Fibroblast of villous mesenchyme (primary cell): ENCODE measurements at places on chromosomes 3 and 15. TPM values are rescaled to one million over a fixed set of nuclear protein-coding genes. Genes with fewer than 3 reads are reported as not detected.

The FES gene
- total RNA-seq = 17.3 and 26.1 TPM in 2 replicates

The SERPINI2 gene
- not detected in 2 replicates for total RNA-seq

The ATP13A4 gene
- total RNA-seq = not detected in 2 replicates

The EHD4 gene
- 18.0 and 19.0 TPM in 2 replicates for total RNA-seq

The SCAPER gene
- total RNA-seq = 6.1 and 9.1 TPM in 2 replicates

The GRAMD2A gene
- total RNA-seq = under 0.01 and 0.43 TPM in 2 replicates

The NR1I2 gene
- under 0.01 TPM in 2 replicates for total RNA-seq

The AHSG gene
- total RNA-seq = not detected in 2 replicates

The CHST13 gene
- total RNA-seq = not detected in 2 replicates

The OTOL1 gene
- total RNA-seq = not detected in 2 replicates

The AMT gene
- total RNA-seq = 1.3 and 1.7 TPM in 2 replicates

The GOLGA8K gene
- total RNA-seq = not detected in 2 replicates

The GOLGA8G gene
- not detected in 2 replicates for total RNA-seq

The PRR23A gene
- total RNA-seq = not detected in 2 replicates

The SEMA5B gene
- total RNA-seq = not detected in 2 replicates

The ZKSCAN7 gene
- 5.8 and 6.0 TPM in 2 replicates for total RNA-seq

The SENP8 gene
- 1.3 and 2.6 TPM in 2 replicates for total RNA-seq

The KBTBD12 gene
- total RNA-seq = not detected in 2 replicates

The PDHB gene
- total RNA-seq = 102 and 114 TPM in 2 replicates

The TGM5 gene
- not detected in 2 replicates for total RNA-seq

The RPP25 gene
- total RNA-seq = 2.6 and 11.0 TPM in 2 replicates

The ISL2 gene
- 0.64 TPM in 1 of 2 replicates, not detected in the other for total RNA-seq

The ACKR4 gene
- 2.9 and 9.5 TPM in 2 replicates for total RNA-seq

The SPESP1 gene
- total RNA-seq = 1.6 and 3.0 TPM in 2 replicates

The THRB gene
- 5.2 and 13.4 TPM in 2 replicates for total RNA-seq

The CPN2 gene
- not detected in 2 replicates for total RNA-seq

The REC114 gene
- total RNA-seq = not detected in 2 replicates

The CGNL1 gene
- total RNA-seq = 0.43 and 0.64 TPM in 2 replicates

The SLC22A13 gene
- total RNA-seq = 0.32 and 0.43 TPM in 2 replicates

The CPNE9 gene
- total RNA-seq = not detected in 2 replicates

The NANOGP8 gene
- 0.32 TPM in 1 of 2 replicates, not detected in the other for total RNA-seq

The NUP210 gene
- under 0.01 TPM in 1 of 2 replicates, not detected in the other for total RNA-seq

The ABI3BP gene
- total RNA-seq = 4.2 and 7.8 TPM in 2 replicates

The MUSTN1 gene
- not detected in 2 replicates for total RNA-seq

The TMEM207 gene
- total RNA-seq = not detected in 2 replicates

The PYGO1 gene
- total RNA-seq = 9.0 and 12.5 TPM in 2 replicates

The TMEM40 gene
- under 0.01 TPM in 1 of 2 replicates, not detected in the other for total RNA-seq

The ZNF385D gene
- total RNA-seq = 0.64 and 1.7 TPM in 2 replicates

The SLC28A1 gene
- total RNA-seq = not detected in 2 replicates

The CD200R1 gene
- under 0.01 TPM in 2 replicates for total RNA-seq

The KIF15 gene
- total RNA-seq = 5.5 and 9.9 TPM in 2 replicates

The GRK7 gene
- total RNA-seq = under 0.01 TPM in 1 of 2 replicates, not detected in the other

The ACVR2B gene
- 1.3 and 1.9 TPM in 2 replicates for total RNA-seq

The TRPM1 gene
- total RNA-seq = under 0.01 TPM in 1 of 2 replicates, not detected in the other

The GPR149 gene
- not detected in 2 replicates for total RNA-seq

The ZBTB20 gene
- 22.9 and 28.1 TPM in 2 replicates for total RNA-seq
